ENCODE measurements at places on chromosomes 12 and 14. TPM values are rescaled to one million over a fixed set of nuclear protein-coding genes. Genes with fewer than 3 reads are reported as not detected.

The KRT82 gene
- not detected for total RNA-seq

The MFAP5 gene
- total RNA-seq = 40.2 TPM

The OR6C2 gene
- total RNA-seq = not detected

The POLE gene
- 44.7 TPM for total RNA-seq

The FAM186B gene
- total RNA-seq = 0.27 TPM

The NXPH4 gene
- total RNA-seq = 75.4 TPM

The DDN gene
- 0.10 TPM for total RNA-seq

The GSC gene
- total RNA-seq = not detected

The SMCO2 gene
- not detected for total RNA-seq

The ADGRD1 gene
- 4.7 TPM for total RNA-seq

The LBHD2 gene
- not detected for total RNA-seq

The FOXG1 gene
- not detected for total RNA-seq

The OR10A7 gene
- total RNA-seq = not detected

The POTEG gene
- total RNA-seq = not detected

The RNF212B gene
- not detected for total RNA-seq

The KRT72 gene
- not detected for total RNA-seq

The OR10P1 gene
- total RNA-seq = not detected

The UNG gene
- total RNA-seq = 15.2 TPM

The EMP1 gene
- total RNA-seq = 30.7 TPM

The AMIGO2 gene
- total RNA-seq = 86.7 TPM

The APOF gene
- total RNA-seq = not detected

The DYRK2 gene
- total RNA-seq = 38.4 TPM

The GPR132 gene
- total RNA-seq = 0.30 TPM

The FGF23 gene
- total RNA-seq = not detected

The MUCL1 gene
- not detected for total RNA-seq

The SLC25A21 gene
- total RNA-seq = 0.36 TPM

The SLC2A3 gene
- total RNA-seq = 75.2 TPM

The CPNE6 gene
- total RNA-seq = not detected

The ZFHX2 gene
- total RNA-seq = 5.9 TPM

The TMEM253 gene
- total RNA-seq = 1.1 TPM

The B3GNT4 gene
- 1.0 TPM for total RNA-seq

The TMEM179 gene
- 1.2 TPM for total RNA-seq

The TAS2R43 gene
- total RNA-seq = 0.22 TPM

The SERPINA10 gene
- total RNA-seq = not detected

The RAPGEF3 gene
- 1.3 TPM for total RNA-seq
